ENCODE measurements at places on chromosomes 16 and 17.

DNA sequence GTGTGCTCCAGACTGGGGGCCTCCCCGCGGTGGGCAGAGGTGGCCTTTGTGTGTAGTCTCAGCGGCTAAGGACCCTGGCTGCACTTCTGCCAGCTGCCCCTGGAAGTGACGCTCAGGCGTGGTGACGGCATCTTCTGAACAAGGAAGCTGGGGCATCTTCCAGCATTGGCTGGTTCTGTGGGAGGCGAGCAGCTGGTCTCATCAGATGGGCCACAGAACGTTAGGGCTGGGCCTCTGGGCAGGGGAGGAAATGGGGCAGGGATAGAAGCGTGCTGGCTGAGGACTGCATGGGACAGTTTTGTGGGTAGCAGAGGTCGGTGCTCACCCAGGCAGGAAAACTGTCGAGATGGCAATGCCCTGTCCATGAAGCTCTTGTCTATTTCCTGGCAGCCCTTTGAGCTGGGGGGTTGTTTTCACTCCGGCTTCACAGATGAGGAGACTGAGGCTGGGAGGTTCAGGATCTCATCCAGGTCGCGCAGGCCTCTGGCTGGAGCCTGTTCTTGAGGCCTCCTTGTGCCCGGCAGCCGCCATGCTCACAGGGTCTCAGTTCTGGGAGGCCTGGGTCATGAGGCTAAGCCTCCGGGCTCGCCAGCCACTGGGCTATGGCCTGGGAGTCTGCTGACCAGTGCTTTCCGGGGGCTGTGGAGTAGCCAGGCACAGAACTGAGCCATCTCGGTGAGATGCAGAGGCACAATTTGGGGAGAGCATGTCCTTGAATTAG, 16.3 kb downstream of the IRF8 start:
- no peak for DNase-seq

DNA sequence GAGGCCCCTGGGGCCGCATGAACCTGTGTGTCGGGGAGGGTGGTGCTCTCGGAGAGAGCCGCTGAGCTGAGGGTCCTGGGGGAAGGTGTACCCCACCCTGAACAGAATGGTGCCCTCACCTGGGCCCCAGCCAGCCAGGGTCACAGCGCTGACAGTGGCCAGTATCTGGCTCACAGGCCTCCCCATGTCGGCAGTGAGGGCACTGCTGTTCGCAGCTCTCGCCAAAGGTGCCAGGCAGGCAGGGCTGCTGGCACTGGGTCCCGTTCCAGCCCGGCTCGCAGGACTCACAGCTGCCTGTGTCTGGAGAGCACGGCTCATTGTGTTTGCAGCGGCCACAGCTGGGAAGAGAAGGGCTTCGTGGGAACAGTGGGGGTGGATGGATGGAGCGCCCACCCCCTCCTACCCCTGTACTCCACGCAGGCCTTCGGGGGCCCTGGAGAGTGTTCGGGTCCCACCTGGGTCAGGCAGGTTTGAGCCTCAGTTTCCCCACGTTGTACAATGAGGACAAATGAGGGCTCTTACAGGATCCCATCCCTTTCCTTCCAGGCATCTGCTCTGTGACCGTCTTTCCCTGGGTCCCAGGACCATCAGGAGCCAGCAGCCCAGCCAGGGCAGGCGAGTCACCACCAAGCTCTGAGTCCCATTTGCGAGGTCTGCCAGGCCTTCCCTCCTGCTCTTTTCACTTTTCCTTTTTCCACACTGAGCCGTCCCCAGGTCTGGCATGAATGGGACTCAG, 5.0 kb downstream of the SCARF1 start:
- DNase-seq = no peak

DNA sequence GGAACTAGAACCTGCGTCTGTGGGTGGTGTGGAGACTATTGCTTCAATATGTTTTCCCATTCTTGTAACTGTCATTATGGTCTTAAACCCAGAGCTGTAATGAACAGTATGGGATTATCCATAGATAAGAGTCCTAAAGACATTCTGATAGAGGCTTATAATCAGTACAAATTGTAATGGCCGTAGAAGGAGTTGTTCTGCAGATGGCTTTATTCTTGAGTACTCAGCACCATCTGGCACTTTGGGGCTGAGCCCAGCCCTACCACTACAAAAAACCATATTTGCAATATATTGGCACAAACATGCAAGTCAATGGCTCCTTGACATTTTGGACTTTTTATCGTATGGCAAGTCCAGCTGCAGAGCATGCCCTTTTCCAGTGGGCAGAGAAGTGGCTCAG, 150.0 kb downstream of the HS3ST4 start:
- no peak for DNase-seq

GRCh38 chr17:46764000-46764708, 54.3 kb downstream of the WNT3 start:
- DNase-seq = no peak

DNA sequence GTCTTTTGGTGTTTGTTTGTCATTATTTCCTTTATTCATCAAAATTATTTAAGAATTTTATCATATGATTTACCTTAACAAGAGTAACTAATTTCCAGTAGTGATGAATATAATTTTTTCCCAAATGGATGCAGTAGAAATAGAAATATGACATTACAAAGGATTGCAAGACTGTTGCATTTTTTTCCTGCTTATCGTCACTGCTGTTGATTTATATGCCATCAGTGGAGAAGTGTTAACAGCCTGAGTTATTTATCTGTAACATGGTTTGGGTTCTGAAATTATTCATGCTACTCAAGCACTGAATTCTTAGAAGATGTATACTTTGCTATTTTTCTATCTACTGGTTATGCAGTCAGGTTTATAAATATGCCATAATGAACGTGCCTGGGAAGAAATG, 68.6 kb downstream of the TMEM100 start:
- no peak for DNase-seq

- no peak for DNase-seq
Measured at GRCh38 chr16:8375232-8375587, 215.1 kb downstream of the TMEM114 start.

DNA sequence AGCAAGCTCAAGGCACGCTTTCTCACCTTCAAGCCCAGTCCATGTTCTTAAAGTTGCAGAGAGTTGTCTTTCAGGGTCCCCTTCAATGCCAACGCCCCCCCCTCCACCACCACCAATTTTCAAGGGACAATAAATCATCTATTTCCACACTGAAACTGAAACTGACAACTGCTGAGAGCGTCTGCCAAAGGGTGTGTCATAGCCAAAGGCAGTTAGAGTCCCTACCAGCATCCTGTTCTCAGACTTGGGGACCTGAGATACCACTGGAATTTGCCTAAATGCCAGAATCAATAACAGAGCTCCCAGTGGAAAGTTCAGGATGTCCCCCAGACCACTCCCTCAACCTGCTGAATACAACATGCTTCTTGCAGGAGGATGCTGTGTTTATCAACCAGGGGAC, 133.2 kb upstream of the SOX9 start:
- DNase-seq = no peak

GRCh38 chr17:70613681-70614080, 444.3 kb downstream of the KCNJ2 start:
- DNase-seq = no peak

DNA sequence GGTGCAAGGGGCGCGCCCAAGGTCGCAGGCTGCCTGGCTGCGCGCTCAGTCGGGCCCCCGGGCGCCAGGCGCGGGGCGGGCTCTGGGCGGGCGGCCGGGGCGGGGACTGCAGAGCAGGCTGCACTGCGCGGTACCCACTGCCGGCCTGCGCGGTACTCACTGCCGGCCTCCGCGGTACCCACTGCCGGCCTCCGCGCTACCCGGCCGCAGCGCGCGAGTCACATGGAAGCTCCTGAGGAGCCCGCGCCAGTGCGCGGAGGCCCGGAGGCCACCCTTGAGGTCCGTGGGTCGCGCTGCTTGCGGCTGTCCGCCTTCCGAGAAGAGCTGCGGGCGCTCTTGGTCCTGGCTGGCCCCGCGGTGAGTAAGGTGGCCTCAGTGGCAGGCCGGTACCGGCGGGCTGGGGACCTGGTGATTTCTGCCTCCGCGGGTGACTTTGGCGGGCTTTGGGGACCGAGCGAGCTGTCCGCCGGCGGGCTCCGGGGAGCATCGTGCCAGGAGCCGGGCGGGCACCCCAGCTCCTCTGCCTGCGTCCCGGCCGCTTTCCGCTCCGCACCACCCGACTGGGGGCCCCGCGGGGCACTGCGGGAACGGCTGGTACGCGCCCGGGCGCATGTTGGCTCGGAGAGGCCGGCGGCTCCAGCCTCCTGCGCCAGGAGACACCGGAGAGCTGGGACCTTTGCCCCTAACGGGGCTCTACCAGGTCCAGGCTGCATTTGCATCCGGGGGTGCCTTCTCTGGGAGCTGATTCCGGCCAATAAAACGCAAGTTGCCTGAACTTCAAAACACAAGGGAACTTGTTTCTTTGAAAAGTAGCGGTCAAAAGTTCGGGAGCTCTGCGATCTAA, at the start of gene SLC47A1:
TSS of gene SLC47A1 (plus strand) at position 137 of the 844 bp plus-strand sequence. CDS start at position 223, 86 bp downstream.
- DNase-seq = no peak

All from AG04449 (cell line).